Foreskin melanocyte (primary cell): ENCODE measurements at places on chromosomes 7 and 10.

- DNase-seq: no peak
Measured at GRCh38 chr10:16732376-16732775, 84.8 kb downstream of the RSU1 start.

GRCh38 chr10:129894698-129895097 is 69.4 kb downstream of the EBF3 start:
- DNase-seq: no peak

DNA sequence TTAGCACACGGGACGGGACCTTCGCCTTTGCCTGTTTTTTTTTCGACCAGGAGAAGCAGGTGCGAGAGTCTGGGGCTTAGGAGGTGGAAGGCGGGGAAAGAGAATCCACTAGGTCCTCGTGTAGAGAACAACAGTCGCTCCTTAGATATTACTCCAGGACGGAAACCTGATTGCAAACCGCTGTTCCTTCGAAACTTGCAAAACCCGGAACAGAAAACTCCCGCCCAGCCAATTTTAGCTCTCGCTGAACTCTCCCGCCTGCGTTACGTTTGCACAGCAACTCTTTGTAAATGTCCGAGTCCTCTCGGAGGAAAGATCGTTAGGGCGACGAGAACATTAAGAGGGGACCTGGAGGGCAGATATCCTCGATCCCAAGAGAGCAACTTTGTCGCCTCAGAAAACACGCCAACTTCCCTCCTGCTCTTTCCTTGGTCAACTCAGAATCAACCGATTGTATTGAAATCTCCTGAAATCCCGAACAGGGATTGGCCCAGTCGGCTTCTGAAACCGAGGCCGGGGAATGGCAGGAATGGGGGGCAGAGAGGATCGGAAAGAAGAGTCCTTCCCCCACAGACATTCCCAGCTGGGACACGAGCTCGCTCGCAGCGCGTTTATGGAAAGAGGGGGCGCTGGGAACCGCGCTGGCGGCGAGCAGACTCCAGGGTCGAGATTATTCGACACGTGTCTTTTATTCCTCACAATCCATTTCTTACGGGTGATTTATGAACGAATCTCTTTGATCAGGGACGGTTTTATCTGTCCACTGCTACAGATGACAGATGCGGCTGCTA is 9.9 kb downstream of the TWIST1 start:
- peak; percentile 36 for DNase-seq

- no peak for DNase-seq
Measured at GRCh38 chr7:158495216-158495615, 92.4 kb downstream of the PTPRN2 start.

GRCh38 chr7:123633553-123633952 is 22.1 kb upstream of the LMOD2 start:
- no peak for DNase-seq

DNA sequence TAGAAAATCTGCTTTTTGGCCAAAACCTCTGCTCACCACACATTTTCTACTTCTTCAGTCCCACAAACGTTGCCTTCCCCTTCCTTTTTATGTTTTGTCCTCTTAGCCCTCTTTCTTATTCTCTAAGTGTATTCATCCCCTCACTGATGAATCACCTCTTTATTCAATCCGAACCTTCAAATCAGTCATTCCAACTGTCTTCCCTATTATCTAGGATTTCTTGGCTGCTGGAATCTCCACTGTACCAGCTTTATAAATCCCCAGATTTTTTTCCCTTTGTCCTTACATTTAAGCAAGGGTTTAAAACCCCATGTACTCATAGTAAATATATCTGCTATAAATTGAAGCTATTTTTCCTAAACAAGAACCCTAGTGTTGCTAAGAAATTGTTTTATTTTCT is 176.9 kb downstream of the SEMA3A start:
- peak; percentile 16 for DNase-seq

GRCh38 chr7:1794888-1795542 is 124.9 kb downstream of the ELFN1 start:
- DNase-seq: peak; percentile 9

DNA sequence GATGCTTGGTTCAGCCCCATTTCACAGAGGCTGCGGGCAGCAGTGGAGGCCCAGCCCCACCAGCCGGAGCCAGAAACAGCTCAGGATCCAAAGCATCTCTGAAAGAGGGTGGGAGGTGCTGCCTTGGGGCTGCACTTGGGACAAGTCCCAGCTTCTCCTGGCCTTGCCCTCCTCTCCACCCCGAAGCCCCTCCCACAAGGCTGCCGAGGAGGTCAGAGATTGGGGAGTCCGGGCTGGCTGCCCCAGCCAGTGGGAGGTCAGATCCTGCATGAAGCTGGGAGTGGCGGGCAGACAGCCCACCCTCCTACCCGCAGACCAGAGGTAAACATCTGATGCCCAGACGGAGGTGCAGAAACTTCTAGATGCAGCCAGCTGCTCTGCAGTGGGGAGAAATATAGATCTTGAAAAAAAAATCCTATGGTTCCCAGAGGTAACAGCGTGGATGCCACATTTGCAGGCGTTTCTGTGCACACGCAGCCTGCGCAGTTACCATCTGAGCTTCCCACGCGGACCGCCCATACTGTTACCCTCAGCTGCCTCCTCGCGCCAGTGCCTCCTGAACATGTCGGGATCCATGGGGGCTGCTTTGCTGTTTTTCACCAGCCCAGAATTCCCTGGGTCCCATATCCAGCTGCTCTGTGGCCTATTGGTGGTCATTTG is 36.9 kb upstream of the GNA12 start:
- no peak for DNase-seq
